ENCODE measurements at places on chromosomes 12 and 14.

DNA sequence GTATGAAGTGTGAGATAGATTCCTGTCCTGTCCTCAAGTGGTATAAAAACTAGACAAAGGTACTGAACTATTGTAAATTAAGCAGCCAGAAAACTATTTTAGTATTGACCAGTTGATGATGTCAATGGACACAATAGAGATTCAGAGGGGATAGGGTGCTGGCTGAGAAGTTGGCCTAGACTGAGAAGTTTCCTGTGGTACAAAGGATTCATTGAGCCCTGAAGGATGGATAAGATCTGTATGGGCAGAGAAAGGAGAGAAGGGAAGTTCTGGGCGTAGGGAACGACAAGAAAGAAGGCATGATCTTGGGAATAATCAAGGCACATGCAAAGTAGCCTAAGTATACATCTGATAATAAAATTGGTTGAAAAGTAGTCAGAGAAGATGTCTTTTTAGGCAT is 44.6 kb downstream of the DAD1 start:
- no peak for DNase-seq

GRCh38 chr14:69696633-69697557 is 70.0 kb upstream of the SRSF5 start:
- no peak for DNase-seq

GRCh38 chr12:106841510-106842302 is 67.2 kb downstream of the RIC8B start:
- DNase-seq: no peak

DNA sequence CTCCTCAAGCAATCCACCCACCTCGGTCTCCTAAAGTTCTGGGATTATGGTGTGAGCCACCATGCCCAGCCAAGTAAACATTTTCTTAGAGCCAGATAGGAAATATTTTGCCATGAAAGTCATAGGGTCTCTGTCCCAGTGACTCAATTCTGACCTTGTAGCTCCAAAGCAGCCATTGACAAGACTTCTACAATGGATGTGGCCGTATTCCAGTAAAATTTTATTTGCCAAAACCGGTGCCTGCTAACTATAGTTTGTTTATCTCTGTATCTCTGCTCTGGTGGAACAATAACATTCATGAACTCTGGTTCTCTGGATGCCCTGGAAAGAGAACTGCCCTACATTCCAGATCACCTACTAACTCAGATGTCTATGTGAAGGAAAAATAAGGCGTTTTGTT is 54.6 kb upstream of the USP44 start:
- no peak for DNase-seq

- no peak for DNase-seq
These were observed 161.6 kb downstream of the PIK3C2G start for GRCh38 chr12:18422871-18423270.

GRCh38 chr14:71029236-71029781 is 122.0 kb downstream of the PCNX1 start:
- DNase-seq: no peak

GRCh38 chr14:77931441-77931840 is 131.5 kb downstream of the ADCK1 start:
- no peak for DNase-seq

GRCh38 chr14:32312010-32312331 is 17.1 kb upstream of the AKAP6 start:
- no peak for DNase-seq

- no peak for DNase-seq
These were observed 17.0 kb downstream of the PPP1R1A start for GRCh38 chr12:54571193-54572188.

GRCh38 chr14:65495196-65495595 is 82.7 kb downstream of the FUT8 start:
- DNase-seq: no peak

DNA sequence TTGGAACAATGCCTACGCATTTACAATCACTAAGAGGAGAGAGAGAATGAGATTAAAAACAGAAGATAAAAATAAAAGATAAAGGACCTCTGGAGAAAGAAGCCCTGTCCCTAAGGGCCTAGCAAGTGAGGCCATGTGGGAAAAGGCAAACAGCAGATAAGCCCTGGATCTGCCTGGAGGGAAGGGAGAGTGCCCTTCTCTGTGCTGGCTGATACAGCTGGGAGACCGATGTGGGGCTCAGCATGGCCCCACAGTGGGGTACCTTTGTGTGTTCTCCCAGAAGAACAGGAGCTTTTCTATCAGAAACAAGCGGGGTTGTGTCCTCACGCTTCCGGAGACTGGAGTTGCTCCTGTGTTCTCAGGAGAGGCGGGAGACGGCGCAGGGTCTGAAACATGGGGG is 59.9 kb downstream of the TMCC3 start:
- no peak for DNase-seq

- DNase-seq: no peak
These were observed 3.7 kb downstream of the DHRS7 start for GRCh38 chr14:60161196-60162107.

DNA sequence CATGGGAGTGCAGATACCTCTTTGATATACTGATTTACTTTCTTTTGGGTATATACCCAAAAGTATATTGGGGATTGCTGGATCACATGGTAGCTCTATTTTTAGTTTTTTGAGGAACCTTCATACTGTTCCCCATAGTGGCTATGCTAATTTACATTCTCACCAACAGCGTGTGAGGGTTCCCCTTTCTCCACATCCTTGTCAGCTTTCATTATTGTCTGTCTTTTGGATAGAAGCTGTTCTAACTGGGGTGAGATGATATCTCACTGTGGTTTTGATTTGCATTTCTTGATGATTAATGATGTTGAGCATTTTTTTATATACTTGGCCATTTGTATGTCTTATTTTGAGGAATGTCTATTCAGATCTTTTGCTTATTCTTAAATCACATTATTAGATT is 44.1 kb upstream of the JDP2 start:
- no peak for DNase-seq

DNA sequence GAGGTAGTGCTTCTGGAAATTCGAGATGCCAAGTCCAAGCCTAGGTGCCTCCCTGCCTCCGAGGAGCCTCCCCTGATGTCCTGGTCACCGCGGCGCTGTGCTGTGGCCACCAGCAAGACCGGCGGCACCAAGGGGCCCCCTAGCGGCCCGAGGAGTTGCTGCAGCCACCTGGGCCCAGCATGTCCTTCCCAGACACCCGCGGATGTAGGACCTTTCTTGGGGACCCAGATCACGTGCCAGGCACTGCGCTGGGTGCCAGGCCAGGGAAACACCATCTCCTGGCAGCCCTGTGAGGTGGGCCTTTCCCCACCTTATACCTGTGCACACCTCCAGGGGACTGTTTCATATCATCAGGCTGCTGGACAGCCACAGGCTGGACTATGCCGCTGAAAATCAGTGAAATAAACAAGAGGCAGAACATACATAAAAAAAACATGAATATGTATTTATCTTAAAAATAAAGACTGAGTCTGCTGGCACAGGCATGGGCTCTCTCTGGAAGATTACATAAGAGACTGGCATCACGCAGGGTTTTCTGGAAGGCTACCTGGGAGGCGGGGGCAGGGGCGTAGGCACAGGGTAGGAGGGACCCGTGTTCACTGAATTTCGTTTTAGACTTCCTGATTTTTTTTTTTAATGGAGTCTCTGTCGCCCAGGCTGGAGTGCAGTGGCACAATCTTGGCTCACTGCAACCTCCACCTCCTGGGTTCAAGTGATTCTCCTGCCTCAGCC is 15.9 kb upstream of the HHIPL1 start:
- peak; percentile 30 for DNase-seq

GRCh38 chr12:53492830-53493609 is 6.2 kb downstream of the MAP3K12 start:
- peak; percentile 60 for DNase-seq

DNA sequence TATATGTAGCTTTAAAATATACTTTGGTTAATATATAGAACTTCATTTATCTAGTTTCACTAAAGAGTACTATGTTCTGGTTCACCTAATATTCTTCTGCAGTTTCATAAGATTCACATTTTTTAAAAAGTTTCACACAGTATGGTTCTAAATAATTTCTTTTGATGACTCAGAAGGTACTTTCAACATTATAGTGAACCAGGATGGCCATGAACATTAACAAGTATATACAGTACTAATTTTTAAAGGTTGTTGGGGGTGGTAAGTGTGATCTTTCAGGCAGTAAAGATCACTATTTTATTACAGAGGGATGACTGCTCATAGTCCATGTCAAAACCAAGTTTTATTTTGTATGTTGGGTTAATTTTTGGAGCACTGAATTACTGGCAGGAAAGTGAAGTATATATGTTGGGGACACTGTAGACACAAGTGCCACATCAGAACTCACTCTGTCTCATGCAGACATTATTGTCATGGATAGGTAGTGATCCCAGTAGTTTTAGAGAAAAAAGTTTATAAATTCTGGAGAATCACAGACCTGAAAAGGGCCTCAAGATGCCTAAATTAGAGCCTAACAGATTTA is 60.0 kb downstream of the DCAF5 start:
- no peak for DNase-seq

- DNase-seq: no peak
These were observed 26.4 kb upstream of the DICER1 start for GRCh38 chr14:95183532-95184412.

DNA sequence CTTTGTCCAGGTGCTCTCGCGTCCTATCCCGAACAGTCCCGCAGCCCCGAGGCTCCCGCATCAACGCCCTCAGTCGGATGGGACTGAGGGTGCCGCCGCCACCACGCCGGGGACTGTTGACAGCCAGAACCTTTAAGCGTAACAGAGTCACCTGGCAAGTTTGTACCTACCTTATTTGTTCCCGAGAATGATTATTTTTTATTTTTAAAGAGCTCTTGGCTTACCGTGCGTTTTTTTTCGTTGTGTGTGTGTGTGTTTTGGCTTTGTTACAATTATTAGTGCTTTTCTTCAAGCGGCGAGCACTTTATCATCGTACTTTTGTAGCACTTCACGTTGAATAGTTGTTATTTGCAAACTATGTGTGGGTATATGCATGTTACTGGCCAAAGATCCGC is 463 bp downstream of the COA8 start:
- DNase-seq: no peak

DNA sequence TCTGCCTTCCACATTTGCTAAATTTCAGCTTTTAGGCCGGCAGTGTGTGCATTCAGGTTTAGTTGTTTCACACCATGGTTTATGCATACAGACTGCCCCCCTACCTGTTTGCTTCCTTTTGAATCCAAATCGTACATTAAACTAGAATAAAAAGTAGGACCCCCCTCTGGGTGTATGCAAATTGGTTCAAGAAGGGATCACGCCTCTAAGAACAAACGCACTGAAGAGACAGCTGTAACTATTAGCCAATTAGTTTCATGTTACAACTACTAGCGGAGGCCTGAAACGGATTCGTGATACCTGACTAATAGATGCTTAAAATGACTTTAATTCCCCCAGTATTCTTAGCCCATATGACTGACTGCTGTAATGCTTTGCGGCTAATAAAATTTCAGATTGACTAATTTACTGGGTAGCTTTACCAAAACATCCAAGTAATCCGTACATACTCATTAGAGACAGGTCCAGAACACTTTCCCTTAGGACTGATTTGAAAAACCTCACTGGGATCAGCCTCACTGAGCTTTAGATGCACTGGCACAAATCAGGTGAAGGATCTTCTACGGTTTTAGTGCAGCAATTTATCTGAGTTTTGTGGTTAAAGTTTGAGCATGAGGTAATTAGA is 411.8 kb downstream of the NPAS3 start:
- DNase-seq: no peak

DNA sequence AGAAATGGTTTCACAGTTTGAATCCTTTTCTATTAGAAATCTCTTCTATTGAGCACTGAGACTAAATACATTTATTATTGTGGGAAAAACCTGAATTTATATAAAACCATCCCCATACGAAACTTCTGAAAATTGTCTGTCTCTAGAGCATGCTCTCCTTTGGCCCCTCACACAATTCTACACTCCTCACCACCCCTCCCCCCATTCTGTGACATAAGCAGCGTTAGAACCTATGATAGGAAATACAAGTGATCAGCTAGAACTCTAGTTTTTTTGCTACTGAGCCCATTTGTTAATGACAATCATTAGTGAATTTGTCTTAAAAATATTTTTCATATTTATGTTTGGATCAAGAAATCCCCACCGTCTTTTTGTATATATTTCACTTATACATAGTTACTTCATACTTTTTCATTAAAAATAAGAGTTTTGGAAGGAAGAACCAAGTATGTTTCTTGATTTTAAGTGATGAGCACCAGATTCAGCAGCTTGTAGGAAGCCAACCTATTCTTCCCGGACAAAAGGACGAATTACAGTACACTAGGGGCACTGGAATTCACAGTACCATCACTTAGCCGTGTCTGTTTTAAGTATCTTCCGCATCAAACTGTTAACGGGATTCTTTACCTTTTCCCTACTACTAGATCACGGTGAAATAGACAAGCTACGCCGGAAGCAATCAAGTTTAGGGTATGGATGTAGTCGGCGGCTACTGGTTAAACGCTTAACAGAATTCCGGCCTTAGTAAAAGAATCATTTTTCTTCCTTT is 724 bp downstream of the GTSF1 start:
- no peak for DNase-seq

Data from Panc1 (cell line).